ENCODE measurements at places on chromosomes 12 and 14.
A peak's percentile ranks its signal among the peaks of the same experiment; 100 is the strongest.

- DNase-seq = no peak
Measured at GRCh38 chr12:118160536-118160935, 24.6 kb downstream of the PEBP1 start.

DNA sequence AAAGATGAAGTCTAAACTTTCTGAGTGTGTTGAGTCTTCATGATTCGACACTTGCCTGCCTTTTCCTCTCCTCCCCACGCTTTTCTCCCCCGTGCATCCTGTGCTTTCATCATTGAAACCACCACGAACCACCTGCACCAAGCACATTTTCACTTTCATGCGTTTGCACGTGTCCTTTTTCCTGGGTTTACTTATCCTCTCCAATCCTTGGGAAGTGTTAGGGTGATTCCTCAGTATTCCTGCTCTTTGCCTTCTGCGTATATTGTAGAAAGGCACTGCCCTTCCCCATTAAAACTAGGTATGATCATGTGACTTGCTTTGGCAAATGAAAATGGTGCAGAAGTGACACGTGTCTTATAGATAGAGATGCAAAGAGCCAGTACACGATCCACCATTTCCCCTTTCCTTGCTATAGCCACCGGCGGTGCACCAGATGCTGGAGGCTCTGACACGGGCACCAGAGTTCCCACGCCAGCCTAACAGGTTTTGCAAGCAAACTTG is 106.6 kb downstream of the BRMS1L start:
- no peak for DNase-seq

- DNase-seq = no peak
Measured at GRCh38 chr12:49534731-49535278, 4.0 kb upstream of the KCNH3 start.

DNA sequence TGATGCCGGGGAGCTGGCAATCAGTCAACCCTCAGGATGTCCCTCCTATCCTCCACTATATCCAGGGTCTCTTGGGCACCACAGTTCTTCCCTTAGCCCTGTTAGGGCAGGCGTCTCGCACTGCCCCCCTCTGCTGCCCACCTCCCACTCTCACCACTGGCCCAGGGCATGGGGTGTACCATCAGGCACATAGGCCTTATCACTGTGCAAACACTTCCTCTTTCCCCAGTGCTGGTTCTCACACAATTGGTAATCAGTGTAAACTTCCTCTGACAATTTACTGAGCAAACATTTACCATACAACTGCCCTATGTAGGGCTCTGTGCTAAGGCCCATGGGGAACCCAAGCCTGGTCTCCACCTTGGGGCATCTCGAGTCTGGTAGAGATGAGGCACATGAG is 20.1 kb upstream of the TMED10 start:
- DNase-seq = no peak

DNA sequence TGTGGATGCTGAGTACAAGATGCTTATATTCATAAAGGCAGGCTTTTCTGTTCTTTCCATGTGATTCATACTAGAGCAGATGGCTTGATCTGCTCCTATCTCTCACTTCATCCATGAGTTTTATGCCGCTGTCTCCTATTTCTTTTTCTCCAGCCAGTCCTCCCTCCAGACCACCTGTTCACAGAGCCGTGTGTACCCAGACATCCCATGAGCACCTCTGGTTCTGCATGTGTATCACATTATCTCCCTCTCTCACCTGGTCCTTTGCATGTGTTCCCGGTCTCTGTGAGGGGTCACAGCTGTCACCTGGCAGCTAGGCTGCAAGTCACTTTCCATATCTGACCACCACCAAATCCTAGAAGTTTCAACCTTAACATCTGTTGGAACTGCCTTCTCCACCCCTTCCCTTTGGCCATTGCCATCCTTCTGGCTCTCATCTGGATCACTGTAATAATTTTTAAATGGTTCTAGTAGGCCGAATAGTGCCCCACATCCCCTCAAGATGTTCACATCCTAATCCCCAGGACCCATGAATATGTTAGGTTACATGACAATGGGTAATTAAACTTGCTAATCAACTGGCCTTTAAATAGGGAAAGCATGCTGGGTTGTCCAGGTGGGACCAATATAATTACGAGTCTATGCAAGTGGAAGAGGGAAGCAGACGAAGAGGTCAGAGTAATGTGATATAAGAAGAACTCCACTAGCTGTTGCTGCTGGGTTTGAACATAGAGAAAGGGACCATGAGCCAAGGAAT is 168.1 kb downstream of the SNAPC1 start:
- peak; percentile 50 for DNase-seq

Data from mesendoderm (in vitro differentiated cells).